Astrocyte (in vitro differentiated cells and primary cell): ENCODE measurements at places on chromosomes 16 and 17.
A peak's percentile ranks its signal among the peaks of the same experiment; 100 is the strongest.

DNA sequence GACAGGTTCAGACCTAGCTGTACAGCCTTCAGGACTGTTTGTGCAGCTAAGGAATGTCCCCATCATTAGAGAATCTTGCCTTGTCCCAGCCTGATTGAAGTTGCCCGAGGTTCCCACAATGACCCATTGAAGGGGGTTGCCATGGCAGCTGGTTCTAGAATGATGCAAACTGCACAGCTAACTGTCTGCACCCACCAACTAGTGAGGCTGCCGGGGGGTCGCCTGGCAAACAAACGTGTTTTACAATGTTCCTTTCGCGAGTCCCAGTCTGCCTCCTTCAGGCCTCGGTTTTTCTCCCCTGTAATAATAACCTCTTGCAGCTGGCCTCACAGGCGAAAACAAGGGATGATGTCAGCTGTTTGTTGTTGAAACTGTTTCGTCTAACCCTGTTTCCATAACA lies 5.5 kb downstream of the C16orf96 start:
- no peak for DNase-seq

DNA sequence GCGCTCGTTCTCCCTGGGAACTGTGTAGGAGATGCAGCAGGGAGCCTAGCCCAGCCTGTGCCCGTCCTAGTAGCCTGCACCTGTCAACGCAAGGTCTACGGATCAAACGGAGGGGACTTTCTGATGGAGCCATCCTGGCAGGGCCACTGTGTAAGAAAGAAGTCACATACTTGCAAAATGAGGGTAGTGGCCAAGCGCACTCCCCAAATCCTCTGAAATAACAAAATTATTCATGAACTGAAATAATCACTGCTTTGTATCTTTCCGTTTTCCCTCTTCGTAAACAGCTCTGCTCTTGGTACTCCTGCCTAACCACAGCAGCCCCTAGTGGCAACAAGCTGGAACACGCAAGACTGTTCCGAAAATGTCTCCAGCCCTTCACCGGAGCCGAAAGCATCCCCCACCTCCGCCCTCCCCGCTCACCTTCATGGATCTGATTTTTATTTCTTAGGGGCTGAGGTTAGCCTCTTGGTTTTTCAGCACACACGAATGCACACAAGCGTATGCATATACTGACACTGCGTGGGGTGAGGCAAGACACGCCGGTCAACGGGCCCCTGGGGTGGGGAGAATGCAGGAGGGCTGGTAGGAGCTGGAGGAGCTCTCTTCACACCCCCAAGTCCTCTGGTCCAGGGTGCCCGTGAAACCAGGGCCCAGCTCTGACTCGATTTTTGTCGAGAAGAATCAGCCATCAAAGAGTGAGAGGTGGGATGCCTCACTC lies 100.8 kb downstream of the ABCC12 start:
- DNase-seq = peak; percentile 47

DNA sequence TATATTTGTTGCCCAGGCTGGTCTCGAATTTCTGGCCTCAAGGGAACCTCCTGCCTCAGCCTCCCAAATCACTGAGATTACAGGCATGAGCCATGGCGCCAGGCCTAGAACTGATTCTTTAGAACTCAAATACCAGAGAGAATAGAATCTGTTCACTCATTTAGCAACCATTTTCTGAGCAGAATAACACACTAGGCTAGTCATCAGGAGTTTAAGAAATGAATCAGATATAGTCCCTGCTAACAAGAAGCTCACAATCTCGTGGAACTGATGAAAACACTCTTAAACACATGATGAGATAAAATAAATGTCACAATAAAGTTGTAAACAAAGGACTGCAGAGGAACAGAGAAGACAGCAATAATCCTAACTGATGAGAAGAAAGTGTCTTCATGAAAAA lies 55.8 kb upstream of the ADCY9 start:
- peak; percentile 67 for DNase-seq

- no peak for DNase-seq
Observed at GRCh38 chr16:70614208-70614951, 32.0 kb upstream of the IL34 start.

DNA sequence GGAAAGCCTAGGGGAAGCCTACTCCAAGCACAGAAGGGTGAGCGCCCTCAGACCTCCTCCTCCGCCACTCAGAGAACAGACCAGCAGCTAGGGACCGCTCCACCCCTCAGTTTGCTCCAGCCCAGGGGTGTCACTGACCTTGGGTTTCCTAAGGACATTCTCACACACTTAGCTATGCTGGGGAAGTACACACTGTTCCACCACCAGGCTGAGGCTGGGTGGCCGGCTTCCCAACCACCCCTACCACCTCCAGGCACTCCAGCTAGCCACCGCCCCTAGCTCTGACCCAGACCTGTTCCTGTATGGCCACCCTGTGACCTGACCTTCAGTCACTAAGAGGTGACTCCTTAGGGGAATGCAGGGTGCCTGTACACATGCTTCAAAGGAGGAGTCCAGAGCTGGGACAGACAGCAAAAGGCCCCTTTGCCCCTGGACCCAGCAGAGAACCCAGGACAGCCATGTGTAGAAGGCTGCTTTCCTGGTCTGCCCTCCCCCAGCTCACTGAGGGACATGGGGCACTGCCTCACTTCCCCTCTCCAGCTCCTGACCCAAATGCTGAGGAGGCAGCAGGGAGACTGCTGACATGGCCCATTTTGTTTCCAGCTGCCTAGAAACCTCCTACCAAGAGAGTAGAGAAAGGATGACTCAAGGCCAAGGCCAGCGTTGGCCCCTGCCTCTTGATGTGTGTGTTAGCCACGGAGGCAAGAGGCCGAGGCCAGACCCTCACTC lies 6.7 kb downstream of the HSPB9 start:
- no peak for DNase-seq

- DNase-seq = no peak
Observed at GRCh38 chr17:901964-902363, 77.6 kb downstream of the NXN start.

- no peak for DNase-seq
Observed at GRCh38 chr17:32568705-32569104, 81.9 kb downstream of the CDK5R1 start.

- DNase-seq = no peak
Observed at GRCh38 chr17:61462719-61463315, 10.6 kb downstream of the TBX4 start.

DNA sequence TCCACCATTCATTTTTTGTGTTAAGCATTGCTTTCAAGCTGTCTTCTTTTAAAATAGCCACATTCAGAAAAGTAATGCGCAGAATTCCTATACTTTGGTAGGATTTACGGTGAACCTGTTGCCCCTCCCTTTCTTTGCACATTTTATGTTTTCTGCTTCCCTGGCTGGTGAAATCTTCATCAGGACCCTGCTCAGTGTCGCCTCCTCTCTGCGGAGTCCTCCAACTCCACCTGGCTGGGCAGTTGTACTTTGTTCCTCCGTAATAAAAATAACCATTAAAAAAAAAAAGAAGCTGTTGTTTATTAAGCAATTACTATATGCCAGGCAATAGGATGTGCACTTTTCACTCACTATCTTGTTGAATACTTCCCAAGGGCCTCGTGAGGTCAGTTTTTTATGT lies 2.9 kb downstream of the UMOD start:
- no peak for DNase-seq

DNA sequence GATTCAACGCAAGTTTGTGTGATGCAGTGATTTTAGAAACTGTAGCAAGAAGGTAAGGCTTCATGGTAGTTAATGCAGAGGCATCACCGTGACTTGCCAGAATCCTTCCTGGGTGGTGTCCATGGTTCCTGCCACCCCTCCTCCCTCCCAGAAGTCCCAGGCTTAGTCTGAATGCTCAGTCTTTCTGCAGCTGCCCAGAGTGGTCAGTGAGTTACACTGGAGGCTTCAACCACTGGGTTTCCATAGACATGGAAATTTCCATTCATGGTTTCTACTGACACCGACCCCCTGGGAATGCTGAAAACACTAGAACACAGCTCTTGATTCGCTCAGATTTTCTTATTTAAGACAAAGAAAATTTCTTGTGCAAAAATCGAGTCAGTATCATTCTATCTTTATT lies 159.4 kb upstream of the HSBP1 start:
- no peak for DNase-seq

- no peak for DNase-seq
Observed at GRCh38 chr16:86022381-86022960, 123.5 kb downstream of the IRF8 start.

DNA sequence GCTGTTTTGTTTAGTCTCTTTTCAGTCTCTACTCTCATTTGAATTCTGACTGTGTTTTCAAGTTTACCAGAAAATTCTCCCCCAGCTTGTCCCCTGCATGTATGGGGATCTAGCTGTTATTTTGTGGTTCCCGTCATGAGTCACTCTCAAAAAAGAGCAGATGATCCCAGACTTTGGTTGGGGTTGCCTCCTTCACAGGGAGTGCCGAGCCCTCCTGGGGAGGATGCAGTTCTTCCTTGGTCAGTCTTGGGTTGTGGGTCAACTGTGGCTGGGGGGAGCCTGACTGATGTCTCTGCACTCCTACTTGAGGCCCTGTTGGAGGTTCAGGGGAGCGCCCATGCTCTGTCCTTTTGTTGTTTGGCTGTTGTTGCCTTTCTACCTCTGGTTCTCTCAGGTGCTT lies 37.7 kb downstream of the EPN2 start:
- DNase-seq = no peak

- DNase-seq = peak; percentile 88
Observed at GRCh38 chr17:44708401-44709263, at the start of gene DBF4B. TSS of gene DBF4B (plus strand) at chr17:44708665. CDS start at chr17:44708821, 156 bp downstream.

DNA sequence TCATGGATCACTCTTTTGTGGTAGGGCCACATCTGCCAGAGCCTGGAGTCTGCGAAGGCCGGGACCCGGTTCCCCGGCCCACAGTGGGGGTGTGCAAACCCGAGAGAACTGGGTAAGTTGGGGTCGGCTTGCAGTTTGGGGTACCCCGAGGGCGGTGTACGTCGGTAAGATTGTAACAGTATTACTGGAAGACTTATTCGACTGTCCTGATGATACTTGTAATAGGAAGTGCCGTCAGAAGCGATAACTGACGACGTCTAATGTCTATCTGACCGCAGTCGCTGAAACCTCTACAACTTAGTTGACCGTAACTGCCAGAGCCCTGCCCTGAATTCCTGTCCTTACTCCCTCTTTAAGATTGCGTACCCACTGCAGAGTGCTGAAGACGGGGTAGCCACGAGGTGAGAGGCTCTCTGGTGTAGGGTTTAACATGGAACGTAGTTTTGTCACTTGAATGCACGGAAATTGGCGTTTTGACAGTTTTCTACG lies 24.0 kb downstream of the TRPV2 start:
- DNase-seq = peak; percentile 37
